Left kidney (tissue), 8 donors: ENCODE measurements at places on chromosomes 3 and 15. TPM values are rescaled to one million over a fixed set of nuclear protein-coding genes. Genes with fewer than 3 reads are reported as not detected.

DNA sequence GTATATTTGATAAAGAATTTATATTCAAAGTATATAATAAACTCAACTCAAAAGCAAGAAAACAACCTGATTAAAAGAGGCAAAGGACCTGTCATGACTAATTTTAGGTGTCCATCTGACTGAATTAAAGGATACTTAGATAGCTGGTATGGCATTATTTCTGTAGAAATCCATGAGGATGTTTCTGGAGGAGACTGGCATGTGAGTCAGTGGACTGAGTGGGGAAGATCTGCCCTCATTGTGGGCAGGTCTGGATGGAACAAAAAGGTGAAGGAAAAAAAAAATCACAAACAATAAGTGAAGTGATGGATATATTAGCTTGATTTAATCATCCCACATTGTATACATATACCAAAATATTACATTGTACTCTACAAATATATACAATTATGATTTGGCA, 16.6 kb downstream of the ANKRD28 start:
- no peak for DNase-seq

DNA sequence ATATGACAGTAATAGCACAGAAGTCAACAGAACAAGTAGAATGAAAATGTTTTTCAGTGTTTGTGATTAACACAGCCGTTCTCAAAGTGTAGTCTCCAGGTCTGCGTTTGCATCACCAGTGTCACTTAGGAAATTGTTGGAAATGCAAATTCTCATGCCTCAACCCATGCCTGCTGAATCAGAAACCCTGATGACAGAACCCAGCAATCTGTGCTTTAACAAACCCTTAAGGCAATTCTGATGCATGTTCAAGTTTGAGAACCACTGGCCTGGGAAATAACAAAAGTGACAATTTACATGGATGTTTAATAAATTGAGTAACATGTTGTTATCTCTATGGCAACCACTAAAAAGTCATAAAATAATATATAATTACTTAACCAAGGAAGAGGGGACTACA, 103.1 kb upstream of the ATP11B start:
- DNase-seq: no peak

DNA sequence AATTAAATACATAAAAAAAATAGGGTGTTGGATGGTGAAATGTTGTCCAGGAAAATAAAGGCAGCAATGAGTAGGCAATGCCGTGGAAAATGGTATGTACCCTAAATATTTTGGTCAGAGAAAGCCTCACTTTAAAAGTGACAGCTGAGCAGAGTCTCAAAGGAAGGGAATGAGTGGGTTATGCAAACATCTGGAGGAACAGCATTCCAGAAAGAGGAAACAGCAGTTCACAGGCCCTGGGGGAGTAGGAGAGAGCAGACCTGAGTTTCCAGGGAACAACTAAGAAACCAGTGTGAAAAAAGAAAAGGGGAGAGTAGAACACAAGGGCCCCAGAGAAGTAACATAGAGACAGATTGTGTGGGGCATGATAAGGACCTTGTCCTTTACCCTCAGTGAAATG, 230.0 kb upstream of the CNTN3 start:
- DNase-seq: no peak

DNA sequence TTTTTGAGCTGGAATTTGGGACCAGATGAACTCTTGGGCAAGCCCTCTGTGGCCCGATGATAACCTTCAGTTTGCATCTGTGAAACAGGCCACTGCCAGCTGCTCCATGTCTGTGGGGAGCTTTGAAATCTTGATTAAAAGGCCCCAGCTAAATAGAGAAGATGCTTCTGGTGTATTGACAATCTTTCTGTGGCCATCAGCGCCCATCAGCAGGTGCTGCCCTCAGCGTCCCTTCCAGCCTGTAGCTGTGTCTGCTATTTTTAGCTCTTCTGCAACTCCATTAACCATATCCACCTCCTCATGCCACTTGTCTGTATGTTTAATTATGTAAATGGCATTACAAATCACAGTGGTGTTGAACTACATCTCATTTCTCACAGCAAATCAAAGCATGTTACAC, 54.0 kb downstream of the CHCHD6 start:
- no peak for DNase-seq

POPDC2 gene
- 7.7 TPM for polyA plus RNA-seq

FBXL22 gene
- 1.7 TPM for polyA plus RNA-seq

PAK6 gene
- polyA plus RNA-seq: 6.5 TPM

CCNB2 gene
- polyA plus RNA-seq: 61.4 TPM
